ENCODE measurements at places on chromosomes 12 and 14. TPM values are rescaled to one million over a fixed set of nuclear protein-coding genes. Genes with fewer than 3 reads are reported as not detected.

The CFAP54 gene
- 0.22 TPM for total RNA-seq

The ABCB9 gene
- total RNA-seq: 4.4 TPM

The SLC25A21 gene
- total RNA-seq: 0.76 TPM

The MGAT4C gene
- total RNA-seq: 4.4 TPM

The TMEM30B gene
- 0.30 TPM for total RNA-seq
